ENCODE measurements at places on chromosomes 5 and 9.

DNA sequence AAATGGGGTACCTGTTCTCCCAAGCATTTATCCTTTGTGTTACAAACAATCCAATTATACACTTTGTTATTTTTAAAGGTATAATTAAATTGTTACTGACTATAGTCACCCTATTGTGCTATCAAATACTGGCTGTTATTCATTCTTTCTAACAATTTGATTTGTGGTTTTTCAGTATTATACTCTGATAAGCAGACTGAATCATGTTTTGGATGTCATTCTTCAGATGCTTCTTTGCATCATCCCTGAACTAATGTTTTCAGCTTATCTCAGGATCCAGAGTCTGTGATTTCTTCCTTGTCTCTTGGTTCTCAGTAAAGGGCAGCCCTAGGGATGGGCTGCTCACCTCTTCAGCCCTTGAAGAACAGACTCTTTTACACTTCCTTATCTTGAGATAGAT, 177.8 kb upstream of the SGCD start:
- no peak for DNase-seq

DNA sequence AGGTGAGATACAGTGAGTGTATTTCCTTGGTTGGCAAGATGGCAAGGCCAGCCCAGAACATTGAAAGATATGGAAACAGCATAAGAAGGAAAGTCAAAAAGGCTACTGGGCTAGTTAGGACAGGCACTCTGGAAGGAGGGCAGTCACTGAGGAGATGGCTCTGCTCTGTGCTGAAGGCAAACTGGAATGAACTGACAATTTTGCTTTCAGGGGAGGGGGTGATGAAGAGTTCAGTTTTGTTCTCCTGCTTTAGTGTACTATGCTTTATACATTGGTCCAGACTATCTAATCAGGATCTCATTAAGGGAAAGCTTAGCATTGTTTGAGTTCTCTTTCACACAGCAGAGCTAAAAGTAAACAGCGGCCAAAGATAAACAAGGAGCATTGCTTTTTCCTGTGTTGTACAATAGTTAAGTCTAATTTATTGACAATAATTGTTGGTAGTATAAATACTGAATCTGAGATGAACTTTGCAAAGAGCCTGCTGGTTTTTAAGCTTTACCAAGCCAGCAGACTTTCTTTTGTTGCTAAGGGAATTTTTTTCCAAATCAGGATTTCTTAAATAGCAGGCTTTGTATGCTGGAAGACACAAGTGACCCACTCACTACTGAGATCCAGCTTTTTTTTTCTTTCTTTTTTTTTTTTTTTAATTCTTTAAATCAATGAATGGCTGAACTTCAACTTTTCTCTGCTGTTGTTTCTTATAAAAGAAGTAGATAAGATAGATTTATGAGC, 355.5 kb downstream of the ARRDC3 start:
- no peak for DNase-seq

- DNase-seq: no peak
Measured at GRCh38 chr9:79471580-79472543, 99.9 kb upstream of the TLE4 start.

GRCh38 chr5:79802406-79802805, 112.8 kb downstream of the CMYA5 start:
- no peak for DNase-seq
